ENCODE measurements at places on chromosomes 16 and 17.
A peak's percentile ranks its signal among the peaks of the same experiment; 100 is the strongest.

- DNase-seq = peak; percentile 29
Measured at GRCh38 chr17:17767154-17767869, 69.5 kb downstream of the SREBF1 start.

GRCh38 chr16:6528217-6528616 lies 804.4 kb upstream of the RBFOX1 start:
- no peak for DNase-seq

GRCh38 chr16:19135896-19136438 lies 22.2 kb downstream of the ITPRIPL2 start:
- no peak for DNase-seq

DNA sequence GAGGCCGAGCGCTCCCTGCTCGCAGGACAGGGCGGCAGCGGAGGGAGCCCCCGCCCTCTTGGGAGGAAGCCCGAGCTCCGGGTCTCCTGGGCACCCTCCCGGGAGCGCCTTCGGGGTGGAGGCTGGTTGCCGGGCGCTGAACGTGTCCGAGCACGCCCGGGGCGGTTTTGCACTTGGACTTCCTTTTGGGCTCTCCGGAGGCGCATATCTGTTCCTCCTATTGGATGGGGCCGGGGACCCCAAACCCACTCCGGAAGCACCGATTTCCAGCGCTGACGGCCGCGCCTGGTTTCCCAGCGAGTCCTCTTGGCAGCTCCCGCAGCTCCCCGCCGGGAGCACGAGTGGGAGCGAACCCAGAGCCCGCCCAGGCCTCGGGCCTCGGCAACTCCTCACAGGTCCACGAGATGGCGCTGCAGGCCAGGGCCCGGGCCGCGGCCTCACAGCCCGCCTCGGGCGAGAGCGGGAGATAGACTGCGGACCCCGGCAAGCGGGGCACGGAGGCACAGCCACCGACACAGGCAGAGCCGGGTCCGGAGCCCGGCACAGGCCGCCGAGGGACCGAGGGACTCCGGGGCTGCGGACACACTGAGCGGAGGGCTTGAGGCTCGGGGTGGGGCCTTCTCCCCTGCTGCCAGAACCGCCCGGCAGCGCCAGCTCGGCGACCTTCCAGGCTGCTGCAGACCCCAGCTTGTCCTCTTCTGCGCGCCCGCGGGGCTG lies 12.7 kb downstream of the TBX2 start:
- peak; percentile 90 for DNase-seq

GRCh38 chr17:72126575-72127486 lies 6.0 kb downstream of the SOX9 start:
- peak; percentile 90 for DNase-seq

GRCh38 chr17:76504117-76504516 lies 2.9 kb upstream of the RHBDF2 start:
- DNase-seq = no peak

DNA sequence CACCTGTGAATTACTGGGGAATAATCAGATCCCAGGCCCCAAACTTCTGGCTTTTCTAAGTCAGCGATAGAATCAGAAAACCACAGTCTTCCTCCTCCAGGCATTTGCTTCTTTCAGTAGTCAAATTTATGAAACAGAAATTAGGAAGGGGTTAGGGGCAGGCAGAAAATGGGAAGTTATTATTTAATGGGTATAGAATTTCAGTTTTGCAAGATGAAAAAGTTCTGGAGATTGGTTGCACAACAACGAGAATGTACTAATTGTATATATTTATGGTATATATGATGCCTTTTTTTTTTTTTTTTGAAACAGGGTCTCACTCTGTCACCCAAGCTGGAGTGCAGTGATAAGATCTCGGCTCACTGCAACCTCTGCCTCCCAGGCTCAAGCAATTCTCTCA lies 23.5 kb downstream of the ORC6 start:
- no peak for DNase-seq

DNA sequence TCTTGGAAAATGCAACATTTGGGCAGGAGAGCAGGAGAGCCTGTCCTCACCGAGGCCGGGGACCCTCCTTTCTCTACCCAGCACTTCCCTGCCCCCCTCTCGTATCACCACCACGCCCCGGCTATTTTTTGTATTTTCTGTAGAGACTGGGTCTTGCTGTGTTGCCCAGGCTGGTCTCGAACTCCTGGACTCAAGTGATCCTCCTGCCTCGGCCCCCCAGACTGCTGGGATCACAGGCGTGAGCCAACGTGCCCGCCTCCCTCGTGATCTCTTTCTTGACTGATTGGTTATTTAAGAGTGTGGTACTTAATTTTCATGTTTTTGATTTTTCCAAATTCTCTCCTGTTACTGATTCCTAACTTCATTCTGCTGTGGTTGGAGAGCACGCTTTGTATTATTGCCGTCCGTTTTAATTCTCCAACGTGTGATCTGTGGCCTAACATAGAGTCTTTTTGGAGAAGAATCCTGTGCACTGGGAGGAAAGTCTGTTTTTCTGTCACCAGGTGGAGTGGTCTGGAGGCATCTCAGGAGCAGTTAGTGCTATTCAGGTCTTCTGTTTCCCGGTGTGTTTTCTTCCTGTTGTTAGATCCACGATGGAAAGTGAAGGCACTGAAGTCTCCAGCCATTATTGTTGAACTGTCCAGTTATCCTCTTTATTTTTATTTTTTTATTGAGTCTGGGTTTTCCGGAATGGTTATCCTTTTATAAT lies 40.4 kb downstream of the ZNF778 start:
- no peak for DNase-seq

GRCh38 chr17:63445571-63445953 lies 544 bp downstream of the CYB561 start:
- DNase-seq = peak; percentile 42

DNA sequence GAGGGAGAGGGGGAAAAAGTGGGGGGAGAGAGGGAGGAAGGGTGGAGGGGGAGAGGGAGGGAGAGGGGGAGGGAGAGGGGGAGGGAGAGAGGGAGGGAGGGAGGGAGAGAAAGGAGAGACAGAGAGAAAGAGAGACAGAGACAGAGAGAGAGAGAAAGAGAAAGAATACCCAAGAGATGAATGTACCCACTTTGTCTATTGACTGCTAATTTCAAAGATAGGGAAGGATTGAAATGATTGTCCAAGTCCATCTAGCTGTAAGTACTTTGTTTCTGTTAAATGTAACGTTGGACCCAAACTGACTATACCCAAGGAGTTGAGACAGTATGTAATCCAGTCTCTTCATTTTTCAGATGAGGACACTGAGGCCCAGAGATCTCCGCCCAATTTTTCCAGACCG lies 374.9 kb downstream of the GRIN2A start:
- no peak for DNase-seq

DNA sequence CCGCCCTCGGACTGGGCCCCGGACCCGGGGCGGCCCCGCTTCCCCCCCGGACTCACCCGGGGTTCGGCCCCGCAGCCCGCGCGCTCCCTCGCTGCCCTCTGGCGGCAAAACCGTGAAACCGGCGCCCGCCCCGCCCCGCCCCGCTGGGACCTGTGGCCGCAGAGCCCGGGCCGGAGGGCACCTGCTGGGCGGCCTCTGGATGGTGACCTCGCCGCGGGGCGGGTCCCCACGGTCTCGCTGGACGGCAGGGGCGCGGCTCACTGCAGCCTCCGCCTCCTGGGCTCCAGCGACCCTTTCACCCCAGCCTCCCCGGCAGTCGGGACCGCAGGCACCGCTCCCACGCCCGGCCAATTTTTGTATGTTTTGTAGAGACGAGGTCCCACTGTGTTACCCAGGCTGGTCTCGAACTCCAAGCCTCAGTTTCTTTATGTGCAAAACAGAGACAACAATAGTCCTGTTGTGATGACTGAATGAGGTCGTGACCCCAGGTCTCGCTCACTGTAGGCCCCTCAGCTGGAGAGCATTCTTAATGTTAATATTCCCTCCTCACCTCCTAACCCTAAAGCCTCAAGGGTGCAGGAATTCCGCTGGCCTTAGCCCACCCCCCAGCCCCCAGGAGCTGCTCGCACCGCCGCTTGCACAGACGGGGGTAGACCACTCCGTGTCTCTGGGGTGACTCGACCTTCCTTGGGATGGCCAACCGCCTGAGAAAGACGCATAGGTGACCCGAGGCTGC lies 33.7 kb upstream of the RPH3AL start:
- peak; percentile 90 for DNase-seq

GRCh38 chr17:17416400-17417360 lies 60.1 kb upstream of the MED9 start:
- peak; percentile 70 for DNase-seq

DNA sequence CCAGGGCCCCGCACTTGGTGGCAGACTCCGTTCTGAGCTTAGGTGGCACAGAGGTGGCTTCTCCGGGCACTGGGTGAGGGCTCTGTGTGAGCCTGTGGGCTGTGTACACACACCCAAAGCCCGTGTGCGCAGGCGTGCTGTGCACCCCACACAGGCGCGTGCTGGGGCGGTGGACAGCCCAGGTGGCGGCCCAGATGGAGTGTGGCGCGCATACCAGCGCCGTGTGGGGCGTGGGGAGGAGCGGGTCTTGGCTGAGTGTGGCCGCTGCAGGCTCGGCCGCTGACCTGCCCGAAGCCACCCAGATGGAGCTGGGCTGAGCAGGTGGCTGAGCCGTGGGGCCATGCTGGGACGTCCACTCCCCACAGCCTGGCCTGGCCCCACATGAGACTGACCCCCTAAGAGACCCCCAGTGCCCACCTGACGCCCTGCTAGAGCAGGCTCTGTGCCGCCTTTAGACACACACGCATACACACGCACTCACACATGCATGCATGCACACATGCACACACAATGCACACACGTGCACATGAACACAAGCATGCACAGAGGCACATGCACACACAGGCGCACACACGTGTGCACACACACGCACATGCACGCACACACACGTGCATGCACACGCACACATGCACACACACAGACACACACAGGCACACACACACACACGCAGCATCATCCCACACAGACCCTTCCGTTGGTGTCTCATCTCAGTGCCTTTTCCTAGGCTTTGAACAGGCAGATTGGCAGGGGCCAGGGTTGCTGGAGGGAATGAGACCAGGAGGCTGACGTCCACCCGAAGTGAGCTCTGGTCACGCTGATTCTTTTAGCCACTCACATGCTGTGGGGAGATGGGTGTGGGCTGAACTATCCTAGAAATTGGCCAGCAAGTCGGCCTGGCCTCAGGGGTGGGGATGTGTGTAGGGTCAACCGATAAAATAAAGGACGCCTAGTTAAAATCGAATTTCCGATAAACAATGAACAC lies 2.1 kb downstream of the PRR35 start:
- no peak for DNase-seq

DNA sequence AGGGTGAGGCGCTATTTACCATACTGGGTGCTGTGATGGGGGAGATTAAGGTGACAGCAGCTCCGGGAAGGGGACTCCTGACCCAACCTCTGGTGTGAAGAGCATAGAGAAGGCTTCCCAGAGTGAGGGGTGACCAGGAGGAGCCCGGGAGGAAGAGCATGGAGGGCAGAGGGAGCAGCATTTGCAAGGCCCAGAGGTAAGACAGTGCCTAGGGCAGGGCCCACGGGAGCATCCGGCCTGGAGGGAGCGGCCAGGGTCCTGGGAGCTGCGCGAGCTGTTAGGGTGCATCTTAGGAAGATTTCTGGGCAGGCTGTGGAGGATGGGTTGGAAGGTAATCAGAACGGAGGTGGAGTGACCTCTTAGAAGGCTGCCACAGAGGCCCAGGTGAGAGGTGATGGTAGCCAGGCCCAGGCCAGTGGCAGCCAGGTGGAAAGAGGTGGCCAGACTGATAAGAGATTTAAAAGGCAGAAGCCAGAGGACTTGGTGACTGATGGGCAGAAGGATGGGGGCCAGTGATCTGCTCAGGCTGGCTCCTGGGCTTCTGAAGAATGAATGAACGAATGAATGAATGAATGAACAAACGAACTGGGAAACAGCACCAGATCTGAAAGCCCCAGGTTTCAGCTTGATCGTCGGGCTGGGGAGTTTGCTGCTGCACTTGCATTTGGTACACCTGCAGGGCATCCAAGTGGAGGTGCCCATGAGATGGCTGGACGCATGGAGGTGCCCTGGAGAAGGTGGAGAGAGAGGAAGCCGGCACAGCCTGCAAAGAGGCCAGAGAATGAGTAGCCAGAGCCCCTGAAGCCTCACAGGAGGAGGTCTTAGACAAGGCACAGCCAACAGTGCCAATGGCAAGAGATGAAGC lies 13.0 kb upstream of the TMEM92 start:
- DNase-seq = no peak

GRCh38 chr17:78842881-78843565 lies 2.4 kb upstream of the USP36 start:
- peak; percentile 34 for DNase-seq

DNA sequence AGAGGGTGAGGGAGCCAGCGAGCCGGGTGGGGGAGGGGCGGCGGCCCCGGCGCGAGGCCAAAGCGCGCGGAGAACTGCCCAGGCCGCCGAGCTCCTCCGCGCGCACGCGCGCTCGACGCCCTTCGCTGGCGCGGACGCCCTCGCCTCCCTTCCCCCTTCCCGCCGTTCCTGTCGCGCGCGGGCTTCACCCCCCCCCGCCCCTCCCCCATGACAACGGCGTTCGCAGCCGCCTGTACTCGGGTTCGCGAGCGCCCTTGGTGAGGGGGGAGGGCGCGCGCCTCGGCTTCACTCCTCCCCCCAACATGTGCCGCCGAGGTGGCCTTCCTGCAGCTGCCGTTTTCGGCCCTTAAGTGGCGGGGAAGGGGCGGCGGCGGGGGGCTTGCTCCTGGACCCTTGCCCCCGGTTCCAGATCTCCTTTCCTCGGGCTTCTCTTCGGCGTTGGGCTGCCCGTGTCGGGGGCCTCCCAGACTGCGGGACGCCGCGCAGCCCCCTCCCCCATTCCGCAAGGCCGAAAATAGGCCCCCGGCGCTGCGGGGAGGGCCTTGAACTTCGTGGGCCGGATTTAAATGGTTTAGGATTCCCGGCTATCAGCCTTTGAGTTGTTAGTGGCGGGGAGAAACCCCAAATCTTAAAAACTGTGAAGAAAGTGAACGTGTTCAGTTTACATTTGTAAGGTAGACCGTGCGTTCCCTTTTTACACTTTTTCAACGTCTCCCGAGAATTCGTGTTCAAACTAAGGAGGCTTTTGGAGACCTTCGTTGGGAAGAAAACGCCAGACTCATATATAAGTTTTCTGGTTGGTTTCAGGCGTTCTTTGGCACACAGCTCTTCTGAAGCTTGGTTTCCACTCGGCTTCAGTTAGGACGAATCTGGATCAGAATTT lies 653 bp downstream of the SRRM2 start:
- peak; percentile 92 for DNase-seq

DNA sequence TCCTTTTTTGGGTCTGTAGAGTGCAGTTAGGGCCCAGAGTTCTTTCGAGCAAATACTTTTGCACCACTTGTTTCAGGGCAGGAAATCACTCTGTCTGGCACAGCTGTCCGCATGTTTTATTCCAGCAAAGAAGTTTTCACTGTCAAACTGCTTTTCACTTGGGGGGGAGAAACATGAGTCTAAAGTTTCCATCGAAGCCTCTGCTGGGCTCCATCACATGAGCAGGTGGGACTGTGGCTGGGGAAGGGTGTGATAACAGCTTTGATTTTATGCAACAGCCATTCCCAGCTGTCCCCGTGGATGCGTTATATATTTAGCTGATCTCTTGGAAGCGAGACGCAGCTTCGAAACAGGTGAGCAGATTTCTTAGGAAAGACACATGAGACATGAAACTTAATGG lies 288.6 kb downstream of the SNX29 start:
- no peak for DNase-seq
